ENCODE measurements at places on chromosomes 2 and 18. TPM values are rescaled to one million over a fixed set of nuclear protein-coding genes. Genes with fewer than 3 reads are reported as not detected.

GRCh38 chr2:182818925-182819324 lies 47.5 kb downstream of the FRZB start:
- H3K4me3 ChIP-seq, result no peak overlapping the region
- H3K36me3 ChIP-seq, result no peaks in the 10 kb centered on the region

GRCh38 chr2:120036145-120036544 lies 23.3 kb downstream of the EPB41L5 start:
- H3K4me1 ChIP-seq, result no peaks in the 10 kb centered on the region
- no peak overlapping the region for H3K27ac ChIP-seq
- H3K36me3 ChIP-seq, result no peaks in the 10 kb centered on the region
- no peak overlapping the region for H3K4me3 ChIP-seq

- no peak for DNase-seq
- peaks cover 16% of the 10 kb centered on the region for H3K4me1 ChIP-seq
- H3K27ac ChIP-seq, result no peak overlapping the region
- H3K36me3 ChIP-seq, result no peaks in the 10 kb centered on the region
- no peak overlapping the region for H3K4me3 ChIP-seq
Observed at GRCh38 chr2:127671557-127672302, 3.6 kb downstream of the LIMS2 start.

DNA sequence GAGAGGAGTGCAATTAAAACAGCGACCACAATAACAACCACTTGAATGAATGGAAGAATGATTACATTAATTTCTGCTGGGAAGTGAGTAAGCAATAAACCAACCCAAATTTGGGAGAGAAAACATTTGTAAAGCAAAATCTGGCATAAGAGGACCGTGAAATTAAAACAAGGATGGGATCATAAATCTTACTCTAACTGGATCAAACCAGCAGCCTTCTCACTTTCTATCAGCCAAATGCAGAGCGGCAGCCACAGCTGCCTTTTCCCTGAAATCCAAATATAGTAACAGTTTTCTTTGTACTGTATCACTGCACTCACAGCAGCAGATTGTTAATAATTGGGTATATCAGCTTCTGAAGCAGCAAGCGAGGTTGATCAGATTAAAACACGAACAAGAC lies 245.2 kb upstream of the REG3G start:
- no peak overlapping the region for H3K4me3 ChIP-seq
- no peaks in the 10 kb centered on the region for H3K4me1 ChIP-seq
- no peak overlapping the region for H3K27ac ChIP-seq
- no peaks in the 10 kb centered on the region for H3K36me3 ChIP-seq

RALB gene
- 40.7 TPM for total RNA-seq

MRPS9 gene
- total RNA-seq, result 43.4 TPM

CYP27C1 gene
- 0.19 TPM for total RNA-seq

Measured in adrenal gland (tissue), 19 donors.